Activated CD8-positive, alpha-beta memory T cell treated with anti-CD3 and anti-CD28 coated beads for 4 hours (primary cell): ENCODE measurements at places on chromosomes 11 and 22.
A peak's percentile ranks its signal among the peaks of the same experiment; 100 is the strongest.

DNA sequence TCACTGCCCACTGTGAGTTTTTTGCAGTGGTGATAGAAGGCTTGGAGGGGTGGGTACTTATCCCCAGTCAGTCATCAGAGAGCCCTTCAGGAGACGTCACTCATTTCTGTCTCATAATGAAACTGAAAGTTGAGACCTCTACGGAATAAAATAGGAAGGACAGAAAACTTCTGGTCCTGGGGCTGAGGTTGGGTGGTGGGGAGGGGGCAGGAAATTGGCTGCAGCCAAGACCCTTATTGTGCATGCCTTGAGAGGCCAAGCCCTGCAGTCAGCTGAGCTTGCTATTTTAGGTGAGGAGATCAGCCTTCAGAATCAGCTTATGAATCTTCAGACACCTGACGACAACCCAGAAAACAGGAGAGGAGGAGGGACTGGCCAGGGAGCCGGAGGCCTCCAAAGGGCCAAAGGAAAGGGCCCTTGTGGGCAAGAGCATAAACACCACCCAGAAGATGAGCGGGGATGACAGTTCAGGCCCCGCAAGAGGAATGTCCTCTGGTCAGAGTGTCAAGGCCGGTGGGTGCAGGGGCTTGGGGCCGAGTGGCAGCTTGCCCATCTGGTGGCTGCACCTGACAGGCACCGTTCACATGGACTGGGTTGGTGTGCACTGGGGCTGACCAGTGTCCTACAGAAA, 17.9 kb upstream of the ADA2 start:
- no peak for DNase-seq

DNA sequence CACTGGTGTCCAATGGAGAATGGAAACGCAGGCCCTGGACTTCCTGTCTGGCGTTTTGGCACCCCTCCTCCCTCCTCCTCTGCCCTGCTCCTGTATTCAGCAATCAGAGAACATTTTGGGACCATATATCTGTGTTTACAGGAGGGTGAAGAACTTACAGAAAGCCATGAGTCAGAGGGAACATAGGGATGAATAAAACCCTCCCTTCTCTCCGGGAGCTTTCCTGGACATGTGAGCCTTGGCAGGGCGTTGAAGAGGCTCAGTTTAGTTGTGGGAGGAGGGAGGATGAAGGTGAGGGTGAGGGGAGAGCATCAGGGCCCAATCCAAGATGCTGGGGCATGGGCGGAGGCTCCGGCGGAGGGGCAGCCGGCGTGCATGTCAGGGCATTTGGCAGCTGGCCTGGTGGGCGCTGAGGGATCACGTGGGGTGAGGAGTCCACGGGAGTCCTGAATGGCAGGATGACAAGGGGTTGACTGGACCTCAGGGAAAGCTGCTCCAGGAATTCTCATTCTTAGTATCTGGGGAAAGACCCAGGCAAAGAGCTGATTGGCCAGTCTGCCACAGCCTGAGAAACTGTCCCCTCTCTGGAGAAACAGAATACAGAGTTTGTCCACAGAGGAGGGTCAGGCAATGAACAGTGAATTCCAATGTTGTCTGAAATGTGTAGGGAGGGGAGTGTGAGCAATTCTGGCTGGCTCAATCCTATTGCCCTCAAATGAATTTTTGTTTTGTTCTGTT, 28.9 kb downstream of the MICAL2 start:
- DNase-seq = no peak

GRCh38 chr11:133896028-133896427, 50.7 kb upstream of the SPATA19 start:
- DNase-seq = no peak

DNA sequence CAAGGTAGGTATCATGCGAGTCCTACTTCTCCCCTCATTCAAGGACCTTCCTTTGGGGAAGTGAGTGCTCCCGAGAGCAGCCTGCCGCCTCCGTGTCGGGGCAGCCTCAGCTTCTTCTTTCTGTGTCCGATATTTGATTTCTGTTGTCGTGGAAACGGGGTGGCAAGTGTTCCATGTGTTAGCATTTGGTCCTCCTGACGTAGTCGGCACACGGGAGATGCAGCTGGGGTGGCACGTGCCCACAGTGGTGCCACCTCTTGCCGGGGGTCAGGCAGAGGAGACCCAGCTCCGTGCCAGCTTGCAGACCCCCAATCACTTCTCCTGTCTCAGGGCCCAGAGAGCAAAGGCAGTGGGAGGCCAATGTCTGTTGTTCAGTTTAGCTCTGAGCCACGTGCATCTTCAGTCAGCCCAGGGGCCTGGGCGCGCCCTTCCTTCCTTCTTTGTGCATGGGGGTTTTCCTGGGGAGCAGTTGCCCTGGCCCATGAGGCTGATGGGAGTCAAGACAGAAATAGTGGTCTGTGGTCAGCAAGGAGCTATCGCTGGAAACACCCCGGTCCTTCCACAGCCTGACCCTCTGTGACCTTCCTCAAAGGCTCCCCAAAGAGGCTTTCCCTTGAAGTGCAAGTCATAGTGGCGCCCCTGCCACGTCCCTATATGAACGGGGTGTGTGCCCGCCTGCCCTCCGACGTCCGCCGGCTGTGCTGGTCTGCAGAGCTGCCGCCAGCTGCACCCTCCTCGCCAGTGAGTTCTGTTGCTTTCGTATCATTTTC, 44.5 kb downstream of the PARVB start:
- no peak for DNase-seq

DNA sequence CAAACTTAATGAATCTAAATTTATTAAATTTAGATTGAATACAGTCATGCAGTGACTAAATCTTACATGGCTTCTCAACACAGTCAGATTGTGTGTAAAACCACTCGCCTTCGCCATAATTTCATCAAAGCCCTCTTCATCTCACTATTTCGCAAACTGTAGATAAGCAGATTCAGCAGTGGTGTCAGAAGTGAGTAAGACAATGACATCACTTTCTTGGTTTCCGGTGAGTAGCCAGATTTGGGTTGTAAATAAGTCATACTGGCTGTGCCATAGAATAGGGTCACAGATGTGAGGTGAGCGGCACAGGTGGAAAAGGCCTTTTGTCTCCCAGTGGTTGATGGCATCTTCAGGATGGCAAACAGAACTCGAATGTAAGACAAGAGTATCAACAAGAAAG, 3.4 kb downstream of the OR10A6 start:
- no peak for DNase-seq

DNA sequence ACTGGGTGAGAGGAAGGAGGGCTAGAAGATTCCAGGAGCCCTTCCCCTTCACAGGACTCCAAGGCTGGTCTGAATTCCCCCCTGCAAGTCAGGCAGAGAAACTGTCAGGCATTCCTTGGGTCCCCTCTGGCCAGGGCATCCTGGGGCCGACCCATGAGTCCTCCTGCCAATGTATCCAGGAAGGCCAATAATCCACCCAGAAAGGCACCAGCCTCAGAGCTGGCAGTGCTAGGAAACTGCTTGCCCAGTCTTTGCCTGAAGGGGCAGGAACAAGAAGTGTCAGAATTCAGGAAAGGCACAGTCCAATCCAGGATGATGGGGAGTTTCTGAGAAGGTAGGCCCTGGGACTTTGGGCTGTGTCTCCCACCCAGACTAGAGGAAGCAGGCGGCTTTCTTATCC, 41.0 kb downstream of the BUD13 start:
- DNase-seq = no peak

DNA sequence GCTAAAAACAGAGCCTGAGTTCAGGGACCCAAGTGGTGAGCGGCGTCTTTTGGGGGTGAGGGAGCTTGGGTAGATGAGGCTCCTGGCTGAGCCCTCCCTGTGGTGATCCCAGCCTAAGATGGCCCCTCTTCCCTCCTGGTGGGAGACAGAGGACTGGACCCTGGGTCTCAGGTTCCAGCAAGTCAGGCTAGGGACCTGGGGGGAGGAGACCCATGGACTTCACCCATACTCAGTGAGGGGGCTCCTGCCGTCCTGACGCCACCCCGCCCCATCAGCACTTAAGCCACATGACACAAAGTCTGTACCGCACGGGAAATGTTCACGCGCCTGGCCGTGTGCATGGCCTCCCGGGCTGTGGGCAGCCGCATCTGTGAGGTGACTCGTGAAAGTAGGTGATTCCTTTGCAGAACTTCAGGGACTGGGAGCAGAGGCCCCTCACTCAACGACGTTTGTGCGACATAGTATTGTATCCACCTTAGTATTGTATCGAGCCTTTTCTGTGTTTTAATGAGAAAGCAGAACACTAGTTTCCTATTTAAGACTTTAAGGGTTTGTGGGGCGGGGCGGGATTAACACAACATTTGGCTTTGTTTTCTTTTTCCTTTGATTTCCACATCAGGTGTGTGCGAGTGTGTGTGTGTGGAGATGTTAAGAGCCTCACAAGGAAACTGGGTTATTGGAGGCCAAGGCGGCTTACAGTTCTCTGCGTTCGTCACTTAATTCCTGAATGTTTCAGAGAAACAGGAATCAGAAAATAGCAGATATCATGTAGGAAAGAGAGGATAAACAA, 18.4 kb upstream of the TMEM191C start:
- no peak for DNase-seq

- no peak for DNase-seq
Measured at GRCh38 chr11:2734181-2735052, 34.6 kb upstream of the KCNQ1OT1 start.

DNA sequence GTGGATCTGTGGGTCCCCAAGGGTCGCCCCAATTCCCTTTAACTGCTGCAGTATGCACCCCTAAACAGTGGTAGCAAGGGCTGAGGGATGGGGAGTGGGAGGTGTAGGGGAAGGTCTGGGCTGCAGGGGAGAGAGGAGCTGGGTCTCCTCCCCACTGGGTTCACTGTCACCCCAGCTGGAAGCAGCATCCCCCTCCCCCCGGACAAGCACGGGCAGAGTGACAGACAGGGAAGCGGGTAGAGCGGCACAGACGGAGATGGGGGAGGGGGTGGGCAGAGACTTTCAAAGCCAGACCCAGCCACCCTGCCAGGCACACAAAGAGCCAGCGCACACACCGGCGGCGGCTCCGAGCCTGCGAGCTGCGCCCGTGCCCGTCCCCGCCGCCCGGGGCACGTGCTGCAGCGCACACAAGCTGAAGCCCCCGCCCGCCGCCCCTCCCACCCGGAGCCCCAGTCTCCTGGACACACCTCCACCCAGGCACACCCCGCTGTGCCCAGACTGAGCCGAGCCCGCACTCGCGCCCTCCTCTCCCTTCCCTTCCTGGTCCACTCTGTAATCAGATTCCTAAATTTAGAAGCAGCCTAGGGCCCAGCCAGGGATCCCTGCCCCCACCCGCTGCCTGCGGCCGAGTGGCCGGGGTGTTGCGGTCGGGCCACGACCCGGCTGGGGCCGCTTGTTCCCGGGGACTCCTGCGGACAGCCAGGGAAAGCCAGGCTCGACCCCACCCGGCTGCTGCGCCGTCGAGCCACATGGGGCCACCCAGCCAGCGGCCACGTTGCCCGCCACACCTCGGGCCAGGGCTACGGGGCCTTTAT, 935 bp upstream of the RCOR2 start:
- DNase-seq = no peak

- DNase-seq = no peak
Measured at GRCh38 chr11:45382133-45382878, 96.2 kb upstream of the SYT13 start.

DNA sequence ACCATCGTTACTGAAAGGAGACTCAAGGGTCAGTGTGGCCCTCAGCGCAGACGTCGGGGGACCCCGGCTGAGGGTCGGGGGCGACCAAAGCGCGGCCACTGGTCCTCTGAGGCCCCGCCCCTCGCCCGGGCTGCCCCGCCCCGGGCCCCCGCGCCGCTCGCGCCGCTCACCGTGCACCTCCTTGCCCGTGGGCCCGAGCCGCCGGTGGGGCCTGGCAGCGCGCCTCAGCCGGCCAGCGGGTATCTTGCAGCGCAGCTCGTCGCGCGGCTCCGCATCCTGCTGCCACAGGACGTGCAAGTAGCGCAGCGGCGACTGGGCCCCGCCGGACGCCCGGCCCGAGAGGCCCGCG, 419 bp downstream of the ANKRD54 start:
- DNase-seq = peak; percentile 15

- DNase-seq = peak; percentile 28
Measured at GRCh38 chr11:830295-831117, 2.2 kb upstream of the CD151 start.

- DNase-seq = no peak
Measured at GRCh38 chr22:42700901-42701300, 19.8 kb downstream of the A4GALT start.

DNA sequence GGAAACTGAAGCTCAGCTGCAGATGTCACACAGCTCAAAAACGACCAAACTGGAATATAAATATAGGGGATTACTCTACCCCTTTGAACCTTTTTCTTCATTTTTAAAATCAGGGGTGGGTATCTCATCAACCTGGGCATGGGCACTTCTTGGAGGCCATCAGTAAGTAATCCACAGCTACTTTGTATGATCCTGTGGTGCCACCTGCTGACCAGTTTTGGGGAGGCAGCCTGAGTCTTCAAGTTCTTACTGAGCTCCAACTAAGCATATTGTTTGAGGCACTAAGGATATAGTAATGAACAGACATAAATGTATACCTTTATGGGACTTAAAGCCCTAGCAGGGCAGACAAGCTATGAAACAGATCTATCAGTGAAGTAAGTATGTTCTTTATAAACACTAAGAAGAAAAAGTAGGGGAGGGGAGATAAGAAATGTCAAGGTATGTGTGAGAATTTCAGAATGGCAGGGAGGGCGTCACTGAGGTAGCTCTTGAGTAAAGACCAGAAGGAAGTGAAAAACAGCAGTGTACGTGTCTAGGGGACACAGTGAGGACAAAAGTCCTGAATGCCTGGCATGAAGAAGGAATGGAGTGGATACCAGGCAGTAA, 18.4 kb downstream of the TUB start:
- DNase-seq = peak; percentile 42

GRCh38 chr22:28798810-28799605, 1.4 kb downstream of the XBP1 start:
- DNase-seq = no peak

DNA sequence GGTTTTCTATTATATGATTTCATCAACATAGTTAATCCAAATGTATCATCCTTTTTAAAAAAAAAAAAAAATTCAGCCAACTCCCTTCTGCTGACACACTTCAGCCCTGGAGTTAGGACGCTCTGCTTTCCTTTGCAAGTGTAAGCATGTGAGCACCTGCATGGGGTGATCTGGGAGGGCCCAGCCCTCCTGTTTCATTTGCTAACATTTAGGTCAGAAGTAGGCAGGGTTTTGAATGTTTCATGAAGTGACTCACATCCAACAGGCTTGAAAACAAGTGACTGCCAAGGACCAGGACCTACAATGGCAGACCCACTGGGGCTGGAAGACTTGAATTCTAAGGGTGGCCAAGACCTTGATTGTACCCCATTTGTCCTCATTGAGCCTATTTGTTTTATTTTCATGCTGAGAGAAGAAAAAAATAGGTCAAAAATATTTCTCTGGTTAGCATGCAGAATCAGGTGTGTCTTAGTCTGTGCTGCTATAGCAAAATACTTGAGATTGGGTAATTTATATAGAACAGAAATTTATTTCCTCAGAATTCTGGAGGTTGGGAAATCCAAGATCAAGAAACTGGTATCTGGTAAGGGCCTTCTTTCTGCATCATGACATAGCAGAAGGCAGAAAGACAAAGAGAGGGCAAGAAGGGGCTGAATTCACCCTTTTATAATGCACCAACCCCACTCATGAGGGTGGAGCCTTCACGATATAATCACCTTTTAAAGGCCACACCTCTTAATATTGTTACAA, 137.6 kb downstream of the CD44 start:
- no peak for DNase-seq
